ENCODE measurements at places on chromosomes 12 and 14. TPM values are rescaled to one million over a fixed set of nuclear protein-coding genes. Genes with fewer than 3 reads are reported as not detected.

Gene ZDHHC22
- not detected for total RNA-seq

- no peak for DNase-seq
Measured at GRCh38 chr14:68888025-68888850, 90.9 kb downstream of the ACTN1 start.

- DNase-seq = no peak
Measured at GRCh38 chr14:89352976-89353765, 63.9 kb downstream of the FOXN3 start.

- DNase-seq = no peak
Measured at GRCh38 chr12:57632073-57632957, 686 bp downstream of the B4GALNT1 start.

GRCh38 chr12:85747941-85748495 is 88.2 kb downstream of the RASSF9 start:
- no peak for DNase-seq

DNA sequence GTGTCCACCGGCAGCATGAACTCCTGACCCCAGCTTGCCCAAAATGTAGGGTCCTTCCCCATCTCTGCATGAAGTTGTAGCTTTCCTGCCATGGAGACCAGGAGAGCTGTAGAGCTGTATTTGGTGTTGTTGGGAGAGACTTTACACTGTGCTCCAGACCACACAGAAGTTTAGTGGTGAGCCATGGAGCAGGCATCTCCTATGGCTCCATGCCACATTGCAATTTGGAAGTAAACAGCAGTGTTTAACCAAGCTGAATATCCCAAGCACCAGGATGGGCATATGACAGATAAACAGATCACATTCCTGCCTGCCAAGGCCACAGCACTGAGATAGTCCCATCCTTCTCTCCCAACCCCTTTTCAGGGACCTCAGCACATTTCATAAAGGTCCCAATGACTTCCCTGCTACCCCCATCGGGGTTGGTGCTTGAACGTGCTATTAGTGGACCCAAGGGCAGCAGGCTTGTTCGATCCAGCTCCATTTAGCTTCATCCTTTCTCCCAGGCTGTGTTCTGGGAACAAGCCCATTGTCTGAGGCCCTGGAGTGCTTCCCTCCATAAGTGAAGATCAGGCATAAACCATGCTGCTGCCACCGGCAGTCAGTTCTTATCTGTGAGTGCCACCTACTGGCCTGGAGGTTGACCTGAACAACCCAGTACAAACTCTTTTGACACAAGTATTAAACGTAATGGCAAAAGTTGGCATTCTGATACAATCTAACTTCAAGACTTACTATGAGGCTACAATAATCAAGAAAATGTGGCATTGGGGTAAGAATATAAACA is 172.3 kb upstream of the ATXN7L3B start:
- DNase-seq = no peak

Gene CCDC38
- 0.09 TPM for total RNA-seq

Gene PPFIBP1
- total RNA-seq = 72.4 TPM

DNA sequence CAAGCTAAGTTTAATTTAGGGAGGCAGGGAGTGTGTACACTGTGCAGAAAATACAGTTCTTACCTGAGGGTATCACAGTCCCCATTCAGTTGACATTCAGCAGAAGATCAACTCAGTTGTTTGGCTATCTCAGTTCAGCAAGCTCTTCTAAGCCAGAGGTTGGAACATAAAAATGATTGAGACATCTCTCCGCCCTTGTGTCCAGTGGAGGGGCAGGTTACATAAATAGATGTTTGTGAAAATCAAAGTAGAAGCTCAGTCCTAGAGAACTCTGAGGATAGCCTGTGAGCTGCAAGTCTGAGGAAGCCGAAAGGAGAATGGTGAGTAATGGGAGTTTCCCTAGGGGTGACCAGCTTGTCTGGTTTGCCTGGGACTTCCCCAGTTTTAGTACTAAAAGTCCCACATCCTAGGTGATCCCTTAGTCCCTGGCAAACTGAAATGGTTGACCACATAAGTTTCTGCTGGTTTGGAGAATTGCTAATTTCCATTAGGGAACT is 251.4 kb upstream of the ATP2B1 start:
- DNase-seq = no peak

GRCh38 chr14:22488522-22489243 is 100.3 kb downstream of the DAD1 start:
- DNase-seq = no peak

Gene PMCH
- total RNA-seq = not detected

Gene LYZ
- 23.7 TPM for total RNA-seq

- peak; percentile 64 for DNase-seq
Measured at GRCh38 chr12:55659486-55660385, 23.0 kb downstream of the OR10P1 start.

DNA sequence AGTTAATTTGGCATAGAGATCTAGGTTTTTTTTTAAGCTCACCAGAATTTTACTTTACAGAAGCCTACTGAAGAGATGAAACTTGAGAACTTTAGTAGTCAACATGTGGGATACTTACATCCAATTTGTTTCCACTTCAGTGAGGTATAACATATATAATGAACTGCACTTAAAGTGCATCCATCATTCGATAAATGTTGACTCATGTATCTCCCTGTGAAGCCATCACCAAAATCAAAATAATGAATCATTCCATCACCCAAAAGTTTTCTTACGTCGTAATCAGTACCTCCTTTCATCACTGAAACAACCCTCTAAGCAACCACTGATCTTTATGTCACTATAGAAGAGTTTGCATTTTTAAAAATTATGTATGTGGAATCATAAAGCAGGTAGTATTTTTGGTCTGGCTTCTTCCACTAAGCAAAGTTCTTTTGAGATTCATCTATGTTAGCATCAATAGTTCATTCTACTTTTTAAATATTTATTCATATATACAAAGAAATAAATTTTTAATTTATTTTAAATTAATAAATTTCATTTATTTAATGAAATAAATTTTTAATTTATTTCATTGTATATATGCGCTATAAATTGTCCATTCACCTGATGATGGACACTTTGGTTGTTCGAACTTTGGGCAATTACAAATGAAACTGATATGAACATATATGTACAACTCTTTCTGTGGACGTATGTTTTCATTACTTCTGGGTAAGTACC is 2.0 kb upstream of the CPNE8 start:
- DNase-seq = no peak

GRCh38 chr12:99567072-99567471 is 80.5 kb upstream of the GARIN6 start:
- DNase-seq = no peak

Gene TAS2R14
- 0.60 TPM for total RNA-seq

DNA sequence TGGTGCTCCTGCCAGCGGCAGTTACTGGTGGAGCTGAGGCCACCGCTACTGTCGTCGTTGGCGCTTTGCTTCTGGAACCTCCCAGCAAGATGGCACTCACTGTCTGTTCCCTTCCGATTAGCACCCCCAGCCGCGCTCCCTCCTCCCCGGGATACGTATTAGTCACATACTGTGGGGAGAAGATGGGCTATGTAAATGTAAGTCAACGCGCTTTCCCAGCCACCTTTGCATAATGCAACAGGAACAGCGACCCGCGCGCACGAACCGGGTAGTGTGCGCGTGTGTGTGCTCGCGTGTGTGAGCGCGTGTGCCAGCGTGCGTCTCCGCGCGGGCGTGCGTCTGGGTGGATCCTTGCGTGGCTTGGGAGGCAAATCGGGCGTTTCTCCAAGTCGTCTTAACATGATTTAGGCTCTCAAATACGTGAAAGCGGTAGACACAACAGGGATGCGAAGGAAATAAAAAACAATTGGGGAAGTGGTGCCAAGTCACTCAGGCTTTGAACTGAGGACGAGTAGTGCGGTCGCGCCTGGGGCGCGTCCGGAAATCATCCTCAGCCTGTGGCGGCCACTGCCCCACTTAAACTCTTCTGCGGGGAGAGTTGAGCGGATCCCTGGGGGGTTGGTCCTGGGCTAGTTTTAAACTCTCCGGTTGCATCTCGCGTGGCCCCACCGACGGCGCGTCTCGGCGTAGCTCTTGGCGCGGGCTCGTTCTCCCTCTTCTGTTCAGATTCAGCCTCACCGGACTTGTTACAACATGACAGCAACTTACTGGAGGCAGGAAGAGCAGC is 1.8 kb downstream of the FLRT2 start:
- DNase-seq = peak; percentile 89

GRCh38 chr12:74021937-74022336 is 515.7 kb upstream of the ATXN7L3B start:
- DNase-seq = peak; percentile 55

GRCh38 chr12:43316520-43316919 is 235.5 kb downstream of the ADAMTS20 start:
- DNase-seq = no peak

GRCh38 chr12:113891739-113892520 is 74.2 kb downstream of the RBM19 start:
- no peak for DNase-seq

Gene TAS2R19
- total RNA-seq = 0.77 TPM

Gene TMTC2
- total RNA-seq = 2.9 TPM

Gene ANKRD33
- total RNA-seq = not detected

Gene PLA2G1B
- not detected for total RNA-seq

DNA sequence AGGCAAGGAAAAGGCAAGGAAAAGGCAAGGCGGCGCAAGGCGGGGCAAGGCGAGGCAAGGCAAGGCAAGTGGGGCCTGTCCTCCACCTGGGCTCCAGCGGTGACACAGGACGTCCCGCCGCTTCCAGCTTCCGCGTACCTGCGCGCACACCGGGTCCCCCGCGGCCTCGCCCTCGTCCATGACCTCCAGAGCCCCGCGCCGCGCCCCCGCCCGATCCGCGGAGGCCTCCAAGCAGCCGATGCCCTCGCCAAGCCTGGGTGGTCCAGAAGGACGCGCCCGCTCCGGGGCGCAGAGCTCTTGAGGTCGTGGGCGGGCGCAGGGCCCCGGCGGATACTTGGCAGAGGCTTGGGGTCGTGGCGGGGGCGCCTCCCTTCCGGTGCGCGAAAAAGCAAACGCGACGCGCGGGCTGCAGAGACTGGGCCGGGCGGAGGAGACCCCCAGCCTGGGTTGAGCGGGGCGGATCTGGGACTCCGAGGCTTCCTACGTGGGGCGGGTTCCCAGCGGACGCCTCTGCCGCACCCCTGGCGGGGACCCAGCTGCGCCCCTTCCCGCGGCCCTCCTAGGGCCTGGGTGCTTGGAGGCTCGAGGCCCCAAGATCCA is 60.8 kb upstream of the EIF5 start:
- DNase-seq = peak; percentile 69

GRCh38 chr12:32025906-32026305 is 66.7 kb downstream of the RESF1 start:
- no peak for DNase-seq

Gene PRB2
- total RNA-seq = not detected

DNA sequence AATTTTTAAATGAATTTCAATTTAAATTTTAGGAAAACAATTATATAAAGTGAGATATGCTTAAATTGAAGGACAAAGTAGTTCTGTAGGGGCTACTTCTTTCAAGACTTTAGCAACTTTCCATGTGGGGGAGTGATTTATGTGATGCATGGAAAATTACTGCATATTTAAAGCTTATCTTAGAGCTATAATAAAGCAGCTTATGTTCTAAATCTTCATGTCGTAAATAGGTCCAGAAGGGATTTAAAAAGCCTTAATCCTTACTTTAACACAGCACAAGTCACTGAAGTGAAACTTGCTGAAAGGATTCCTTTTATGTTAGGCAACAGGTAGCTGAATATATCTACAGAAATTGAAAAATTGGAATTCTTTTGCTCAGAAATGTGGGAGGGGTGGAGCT is 340.4 kb downstream of the NAV3 start:
- no peak for DNase-seq

DNA sequence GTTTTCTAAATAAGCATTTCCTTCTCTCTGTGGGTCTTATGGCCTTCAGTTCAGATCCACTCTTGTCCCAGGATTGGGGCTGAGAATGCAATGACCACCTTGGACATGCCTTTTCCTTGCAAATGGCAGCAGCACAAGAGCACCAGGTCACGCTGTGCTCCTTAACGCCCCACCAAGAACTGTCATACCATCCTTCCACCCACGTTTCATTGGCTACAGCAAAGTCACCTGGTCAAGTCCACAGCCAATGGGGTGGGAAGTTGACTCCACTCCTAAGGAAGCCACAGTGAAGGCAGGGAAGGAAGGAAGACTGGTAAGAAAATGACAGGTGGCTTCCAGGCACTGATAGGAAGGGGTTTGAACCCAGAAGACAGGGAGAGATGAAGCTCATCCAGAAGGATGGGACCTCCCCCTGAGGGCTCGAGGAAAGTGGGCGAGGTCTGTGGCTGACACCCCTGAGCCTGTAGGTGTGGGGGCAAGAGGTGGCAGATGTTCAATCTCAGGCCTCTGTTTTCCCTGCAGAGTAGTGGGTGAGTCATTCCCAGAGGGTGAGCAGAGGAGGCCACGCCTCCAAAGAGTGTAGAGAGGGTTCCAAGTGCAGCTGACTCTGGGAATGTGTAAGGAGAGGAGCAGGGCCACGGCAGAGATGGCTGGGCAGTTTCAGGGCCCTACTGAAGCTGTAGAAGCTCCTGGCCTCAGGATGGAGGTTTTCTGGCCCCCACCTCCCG is 113.5 kb upstream of the VRK1 start:
- no peak for DNase-seq

GRCh38 chr12:69701826-69702225 is 2.7 kb upstream of the BEST3 start:
- no peak for DNase-seq

Gene DTX1
- 3.1 TPM for total RNA-seq

DNA sequence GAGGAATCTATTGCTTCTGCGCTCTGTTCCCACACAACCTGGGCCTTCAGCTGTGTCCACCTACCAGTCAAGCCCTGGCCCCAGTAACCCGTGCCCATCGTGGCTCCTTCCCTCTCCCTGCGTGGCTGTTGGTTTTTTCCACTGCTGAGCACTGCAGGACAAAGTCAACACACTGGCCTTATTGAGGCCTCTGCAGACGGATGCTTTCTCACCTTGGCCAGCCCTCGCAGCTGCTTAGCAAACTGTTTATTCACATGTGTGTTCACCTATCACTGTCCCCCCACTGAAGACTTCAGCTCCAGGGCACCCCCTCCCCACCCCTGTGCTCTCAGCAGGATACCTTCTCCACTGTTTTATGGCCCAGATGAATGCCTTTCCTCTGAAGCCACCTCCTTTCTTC is 12.8 kb upstream of the GPX2 start:
- no peak for DNase-seq

Gene HRK
- total RNA-seq = not detected

GRCh38 chr12:91379051-91379775 is 196.6 kb upstream of the DCN start:
- no peak for DNase-seq

GRCh38 chr14:76133103-76133502 is 18.6 kb upstream of the GPATCH2L start:
- no peak for DNase-seq

GRCh38 chr12:12224240-12224940 is 42.5 kb downstream of the LRP6 start:
- no peak for DNase-seq

Gene NYNRIN
- 12.0 TPM for total RNA-seq

Gene LPAR5
- 2.4 TPM for total RNA-seq

Gene LMO3
- total RNA-seq = 4.5 TPM

GRCh38 chr14:75979071-75979571 is 2.7 kb downstream of the TGFB3 start:
- DNase-seq = peak; percentile 30

- DNase-seq = no peak
Measured at GRCh38 chr12:10612984-10613348, 443 bp downstream of the MAGOHB start.

- DNase-seq = no peak
Measured at GRCh38 chr14:74580275-74580672, 31.8 kb downstream of the LTBP2 start.

- no peak for DNase-seq
Measured at GRCh38 chr12:64652346-64652745, 42.1 kb downstream of the RASSF3 start.

GRCh38 chr12:93790472-93791152 is 113.4 kb downstream of the CRADD start:
- DNase-seq = no peak

Data from right cardiac atrium (tissue), 5 donors.